Activated T-cell treated with anti-CD3 and anti-CD28 coated beads for 4 hours (primary cell): ENCODE measurements at places on chromosomes 2 and 18.

- DNase-seq, result no peak
Measured at GRCh38 chr2:240452462-240453256, 17.2 kb downstream of the GPC1 start.

GRCh38 chr2:36408198-36408703 lies 52.7 kb downstream of the CRIM1 start:
- DNase-seq, result no peak

DNA sequence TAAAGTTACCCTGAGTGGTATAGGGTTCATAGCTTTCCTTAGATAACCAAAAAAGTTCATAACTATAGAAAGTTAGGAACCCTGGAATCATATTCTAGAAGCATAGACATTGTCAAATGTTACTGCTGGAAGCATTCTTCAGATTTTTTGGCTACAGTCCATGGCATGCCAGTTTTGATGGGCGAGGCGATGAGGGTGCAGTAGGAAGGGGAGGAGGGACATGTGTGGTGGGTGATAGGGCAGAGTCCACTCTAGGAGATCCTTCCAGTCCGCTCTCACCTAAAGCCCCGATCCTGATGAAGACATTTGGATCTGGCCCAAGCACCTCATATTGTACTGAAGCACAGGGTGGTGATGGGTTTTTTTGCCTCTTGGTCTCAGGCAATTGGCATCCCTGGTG lies 91.8 kb downstream of the HRH4 start:
- no peak for DNase-seq

- DNase-seq, result no peak
Measured at GRCh38 chr2:21519821-21520220, 396.1 kb downstream of the TDRD15 start.

GRCh38 chr2:212732860-212733259 lies 194.3 kb upstream of the ERBB4 start:
- DNase-seq, result no peak

- DNase-seq, result no peak
Measured at GRCh38 chr2:229409751-229410181, 138.7 kb upstream of the PID1 start.

DNA sequence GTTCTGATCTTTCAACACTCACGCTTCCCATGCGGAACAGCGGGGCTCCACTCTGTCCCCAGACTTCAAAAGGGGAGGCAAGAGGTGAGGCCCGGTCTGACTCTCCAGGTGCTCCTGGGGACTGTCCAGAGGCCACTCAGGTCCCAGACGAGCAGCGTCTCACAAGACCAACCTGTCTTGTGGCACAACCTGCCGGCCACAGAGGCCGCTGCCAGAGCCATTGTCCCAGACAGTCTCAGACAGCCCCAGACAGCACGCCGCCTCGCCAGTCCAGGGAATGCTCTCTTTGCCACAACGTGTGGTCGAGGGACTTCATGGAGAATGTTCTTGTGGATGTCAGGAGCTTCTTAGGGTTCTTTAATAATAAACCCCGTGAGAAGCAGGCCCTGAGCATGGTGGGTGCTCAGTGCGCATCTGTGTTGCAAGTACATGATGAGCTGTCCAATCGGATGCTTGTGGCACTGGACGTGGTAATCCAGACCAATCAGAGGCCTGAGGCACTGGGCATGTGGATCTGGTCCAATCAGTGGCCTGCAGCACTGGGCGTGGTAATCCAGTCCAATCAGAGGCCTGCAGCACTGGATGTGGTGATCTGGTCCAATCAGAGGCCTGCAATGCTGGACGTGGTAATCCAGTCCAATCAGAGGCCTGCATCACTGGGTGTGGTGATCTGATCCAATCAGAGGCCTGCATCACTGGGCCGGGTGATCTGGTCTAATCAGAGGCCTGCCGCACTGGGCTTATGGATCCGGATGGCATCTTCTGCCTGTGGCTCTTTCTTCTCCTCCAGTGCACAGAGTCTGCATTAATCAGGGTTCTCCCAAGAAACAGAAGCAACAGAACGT lies 76.4 kb downstream of the TMEM18 start:
- DNase-seq, result no peak

DNA sequence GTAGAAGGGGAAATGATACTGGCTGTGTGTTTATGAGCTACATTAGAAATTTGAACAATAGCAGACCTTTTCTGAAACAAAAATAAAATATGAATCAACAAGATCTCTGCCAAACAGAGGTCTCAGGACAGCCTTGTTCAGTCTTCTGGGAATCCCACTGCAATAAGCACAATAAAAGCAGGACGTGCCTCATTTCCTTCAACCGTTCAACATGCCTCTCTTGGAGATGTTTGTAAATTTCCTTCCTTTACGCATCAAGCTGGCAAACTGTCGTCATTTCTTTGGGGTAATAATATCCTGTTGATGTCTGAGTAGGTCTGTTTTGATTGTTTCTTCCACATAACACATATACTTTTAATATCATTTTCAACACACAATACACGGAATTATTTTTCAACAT lies 77.2 kb downstream of the TCF4 start:
- no peak for DNase-seq

DNA sequence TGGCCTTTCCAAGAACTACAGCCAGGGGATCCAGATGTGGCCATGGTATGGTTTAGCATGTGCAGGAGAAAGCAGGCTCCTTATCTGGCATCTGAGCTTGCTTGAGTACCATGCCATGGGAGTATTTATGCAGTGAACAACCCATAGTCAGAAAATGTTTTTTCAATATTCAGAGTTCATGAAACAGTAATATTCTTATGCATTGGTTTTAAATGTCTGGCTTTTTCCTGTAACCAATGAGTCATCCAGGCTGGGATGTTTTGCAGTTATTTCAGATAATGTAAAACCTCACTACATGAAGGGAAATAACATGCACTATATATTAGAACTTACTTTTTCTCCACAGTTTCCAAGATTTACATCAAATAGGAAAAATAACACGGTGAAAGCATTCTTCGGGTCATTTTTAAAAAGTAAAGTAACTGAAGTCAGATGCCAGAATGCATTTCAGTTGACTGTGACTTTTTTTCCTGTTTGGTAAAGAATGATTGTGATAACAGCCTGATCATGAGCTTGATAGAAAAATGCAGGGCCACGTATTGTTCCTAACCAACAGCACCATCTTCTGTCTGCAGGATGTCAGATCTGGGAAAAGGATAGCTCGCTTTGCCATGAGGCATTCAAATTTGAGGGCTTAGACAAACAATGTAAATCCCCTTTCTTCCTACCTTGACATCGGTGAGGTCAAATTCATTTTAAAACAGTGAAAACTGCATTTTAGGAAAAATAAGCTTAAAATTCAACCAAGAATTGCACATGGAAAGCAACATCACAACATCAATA lies 152.8 kb downstream of the DSC3 start:
- no peak for DNase-seq

GRCh38 chr2:39511219-39511604 lies 74.1 kb upstream of the MAP4K3 start:
- no peak for DNase-seq

GRCh38 chr2:2161871-2162653 lies 169.0 kb downstream of the MYT1L start:
- no peak for DNase-seq

- no peak for DNase-seq
Measured at GRCh38 chr18:48902856-48903601, 47.7 kb downstream of the SMAD7 start.

DNA sequence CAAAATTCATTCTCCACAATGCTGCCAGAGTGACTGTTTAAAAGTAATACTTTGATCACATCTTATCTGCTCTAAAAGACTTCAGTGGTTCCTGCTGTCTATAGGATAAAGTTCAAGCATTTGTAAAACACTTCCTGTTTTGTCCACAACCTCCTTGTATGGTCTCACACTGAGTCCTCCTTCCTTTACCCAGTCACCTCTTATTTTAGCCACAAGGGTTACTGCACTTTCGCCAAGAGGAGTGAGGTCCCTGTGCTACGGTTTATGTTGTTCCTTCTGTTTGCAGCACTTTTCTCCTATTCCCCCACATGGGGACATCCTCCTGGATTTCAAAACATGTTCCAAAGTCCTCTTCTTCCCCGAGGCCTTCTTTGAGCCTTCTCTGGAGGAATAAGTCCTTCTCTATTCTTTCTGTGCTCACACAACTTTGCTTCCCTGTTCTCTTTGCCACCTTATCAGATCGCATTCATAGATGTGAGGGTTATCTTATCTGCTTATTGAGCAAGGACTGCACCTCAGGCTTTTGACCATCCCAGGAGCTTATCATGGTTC lies 112.2 kb upstream of the NABP1 start:
- DNase-seq, result no peak

- no peak for DNase-seq
Measured at GRCh38 chr2:150046211-150046610, 441.3 kb downstream of the RND3 start.

DNA sequence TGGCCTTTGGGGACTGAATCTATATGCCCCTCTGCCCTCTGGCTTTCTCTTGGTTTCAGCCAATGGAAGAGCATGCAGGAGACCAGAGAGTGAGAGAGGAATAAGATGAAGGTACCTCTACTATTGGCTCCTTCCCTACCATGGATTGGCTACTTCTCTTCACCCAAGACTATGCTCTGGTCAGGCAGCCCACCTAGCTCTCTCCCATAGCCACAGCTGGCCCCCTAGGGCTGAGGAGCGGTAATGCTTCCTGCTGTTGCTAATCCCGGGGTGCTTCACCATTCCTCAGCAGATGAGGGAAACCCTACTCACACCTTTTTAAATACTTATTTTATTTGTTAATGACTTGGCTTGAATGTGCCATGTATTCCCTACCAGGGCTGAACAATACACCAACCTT lies 142.4 kb downstream of the MREG start:
- no peak for DNase-seq

GRCh38 chr2:235937526-235937925 lies 230.7 kb downstream of the GBX2 start:
- no peak for DNase-seq

DNA sequence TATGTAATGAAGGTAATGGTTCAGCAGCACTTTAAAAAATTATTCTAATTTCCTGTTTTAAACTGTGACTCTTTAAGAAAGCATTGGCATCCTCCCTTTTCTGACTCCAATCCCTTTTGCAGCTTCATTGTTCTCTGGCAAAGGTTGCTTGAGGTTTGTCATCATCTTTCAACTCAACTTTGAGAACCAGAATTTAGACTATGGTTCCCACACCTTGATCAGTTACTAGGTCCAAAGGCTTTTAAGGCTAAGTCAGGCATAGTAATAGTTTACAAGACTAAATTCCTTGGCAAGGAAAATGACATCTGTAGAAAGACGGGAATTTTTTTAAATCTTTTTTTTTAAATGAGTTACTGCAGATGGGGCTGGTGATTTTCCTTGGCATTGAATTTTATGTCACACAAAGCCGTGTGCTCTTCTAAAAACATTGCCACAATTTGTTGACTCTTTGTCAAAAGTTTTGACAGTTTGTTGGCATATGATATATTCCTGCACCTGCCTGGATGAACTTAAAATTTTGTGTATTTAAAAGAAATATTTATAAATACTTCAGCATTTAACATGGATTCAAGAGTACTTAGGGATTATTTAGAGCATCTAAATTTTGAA lies 451.0 kb downstream of the MEIS1 start:
- DNase-seq, result no peak

GRCh38 chr2:151243468-151243867 lies 18.2 kb downstream of the RBM43 start:
- DNase-seq, result no peak

- DNase-seq, result no peak
Measured at GRCh38 chr2:54347622-54348021, 91.6 kb upstream of the TSPYL6 start.

- DNase-seq, result no peak
Measured at GRCh38 chr2:177639262-177639914, 246.8 kb downstream of the AGPS start.

- no peak for DNase-seq
Measured at GRCh38 chr2:46151577-46151976, 145.6 kb upstream of the EPAS1 start.

DNA sequence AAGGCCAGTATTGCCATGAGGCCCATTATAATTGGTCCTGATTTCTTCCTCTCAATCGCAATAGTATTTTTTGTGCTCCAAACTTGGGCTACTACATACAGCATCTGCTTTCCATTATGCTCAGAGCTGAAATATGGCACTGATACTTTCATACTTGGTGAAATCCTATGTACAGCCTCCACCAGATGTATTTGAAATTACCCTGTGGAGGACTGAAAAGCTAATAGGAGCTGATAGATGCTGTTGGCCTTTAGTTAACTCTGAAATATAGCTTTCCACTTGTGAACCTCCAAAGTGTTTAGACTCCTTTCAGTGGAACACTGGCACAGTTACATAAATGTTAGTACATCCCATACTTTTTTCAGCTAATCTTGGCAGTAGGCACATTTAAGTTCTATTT lies 205.7 kb downstream of the NEDD4L start:
- DNase-seq, result no peak

DNA sequence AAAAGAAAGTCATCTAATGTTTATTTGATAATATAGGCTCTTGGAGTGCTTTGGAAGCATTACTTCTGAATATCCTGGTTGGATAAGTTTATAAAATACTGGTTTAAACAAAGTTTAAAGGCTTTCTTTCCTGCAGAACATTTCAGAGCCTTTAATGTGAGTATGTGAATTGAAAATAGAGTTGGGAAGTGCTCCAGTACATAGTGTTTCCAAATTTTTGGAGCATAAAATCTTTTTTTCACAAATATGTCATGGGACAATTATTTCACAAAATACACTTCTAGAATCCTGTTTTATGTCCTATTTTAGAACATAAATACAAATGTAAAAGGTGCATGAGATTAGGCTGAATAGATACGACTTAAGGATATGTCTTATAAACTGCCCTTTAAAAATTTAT lies 158.9 kb upstream of the HNRNPA3 start:
- DNase-seq, result no peak

DNA sequence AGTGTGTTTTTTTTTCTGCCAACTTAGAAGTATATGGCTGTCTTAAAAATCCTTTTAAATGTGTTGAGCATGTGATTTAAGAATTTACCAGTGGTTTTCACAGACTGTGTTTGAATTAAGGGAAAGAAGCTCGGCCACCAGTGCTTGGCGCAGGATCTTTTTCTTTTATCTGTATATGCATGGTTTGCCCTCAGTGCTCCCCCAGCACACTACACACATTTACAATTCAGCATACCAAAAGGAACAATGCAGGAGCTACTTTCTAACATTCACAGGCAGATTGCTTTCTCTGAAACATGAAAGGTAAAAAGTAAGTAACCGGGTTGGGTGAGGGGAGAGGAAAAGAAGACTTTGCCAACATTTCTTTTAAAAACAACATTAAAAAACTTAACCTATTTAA lies 3.9 kb downstream of the SALL3 start:
- DNase-seq, result no peak

- no peak for DNase-seq
Measured at GRCh38 chr18:79903071-79903635, 48.3 kb downstream of the SLC66A2 start.

GRCh38 chr2:196288006-196288538 lies 116.7 kb upstream of the STK17B start:
- DNase-seq, result no peak

DNA sequence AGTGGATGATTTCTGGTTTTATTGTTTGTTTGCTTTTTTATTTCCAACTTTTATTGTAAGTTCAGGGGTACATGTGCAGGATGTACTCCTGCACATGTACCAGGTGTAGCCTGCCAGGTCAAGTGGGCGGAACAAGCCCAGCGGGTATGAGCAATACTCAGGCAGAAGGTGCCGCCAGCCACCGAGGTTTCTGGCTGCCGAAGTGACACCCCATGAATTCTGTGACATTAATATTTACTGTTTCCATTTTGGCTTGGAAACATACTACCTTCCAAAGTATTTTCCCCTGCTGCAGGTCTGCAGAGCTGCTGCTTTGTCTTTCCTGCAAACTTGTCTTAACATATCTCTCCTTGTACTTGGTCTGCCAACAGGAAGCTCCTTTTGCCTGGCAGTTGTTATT lies 78.5 kb downstream of the PTPN4 start:
- DNase-seq, result no peak

- DNase-seq, result no peak
Measured at GRCh38 chr2:85717308-85718008, 23.3 kb downstream of the GNLY start.
